ENCODE measurements at places on chromosomes 16 and 17.
A peak's percentile ranks its signal among the peaks of the same experiment; 100 is the strongest.

- peak; percentile 33 for DNase-seq
Observed at GRCh38 chr16:22428654-22429053, 54.2 kb upstream of the CDR2 start.

GRCh38 chr17:81567191-81567590, 15.0 kb upstream of the FAAP100 start:
- DNase-seq = no peak

- DNase-seq = no peak
Observed at GRCh38 chr17:69423450-69423849, 9.0 kb downstream of the MAP2K6 start.

- no peak for DNase-seq
Observed at GRCh38 chr16:55047903-55048497, 117.3 kb downstream of the IRX5 start.

DNA sequence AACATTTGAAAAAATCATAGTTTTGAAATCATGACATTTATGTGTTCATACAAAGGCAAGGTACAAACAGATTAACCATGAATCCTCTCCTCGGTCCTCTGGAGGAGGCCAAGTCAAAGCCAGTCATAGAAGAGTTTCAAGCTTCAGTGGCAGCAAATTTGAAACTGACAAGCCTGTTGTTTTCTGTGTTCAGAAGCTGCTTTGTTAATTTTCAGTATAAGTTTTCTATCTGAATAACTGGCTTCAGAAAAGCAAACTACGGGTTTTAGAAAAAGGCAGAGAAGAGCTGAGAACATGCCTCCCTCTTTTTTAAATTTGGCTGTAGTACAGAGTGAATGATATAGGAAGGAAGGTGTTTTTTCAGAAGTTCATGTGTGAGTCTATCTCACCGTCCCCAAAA, 79.6 kb upstream of the CLEC18B start:
- no peak for DNase-seq
